ENCODE measurements at places on chromosomes 3 and 15.

GRCh38 chr3:144351011-144351410 is 379.4 kb downstream of the DIPK2A start:
- DNase-seq = no peak

DNA sequence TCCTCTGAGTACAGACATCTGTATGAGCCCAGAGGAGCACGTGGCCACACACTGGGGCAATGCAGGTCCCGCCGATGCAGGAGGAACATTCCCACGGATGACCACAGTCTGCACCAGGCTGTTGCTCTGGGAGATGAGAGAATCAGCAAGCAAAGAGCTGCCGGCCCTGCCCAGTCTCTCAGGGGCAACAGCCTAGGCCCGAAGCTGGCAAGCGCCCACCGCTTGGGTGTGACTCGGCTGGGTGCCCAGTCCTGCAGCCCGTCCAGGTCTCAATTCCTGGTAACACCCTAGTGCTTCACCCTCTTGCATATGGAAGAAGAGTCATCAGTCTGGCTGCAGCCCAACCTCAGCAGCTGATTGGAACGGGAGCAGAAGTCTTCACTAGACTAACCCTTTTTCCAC is 153.7 kb upstream of the HES1 start:
- DNase-seq = no peak

- DNase-seq = no peak
Measured at GRCh38 chr3:85474241-85474640, 515.5 kb downstream of the CADM2 start.

- no peak for DNase-seq
Measured at GRCh38 chr3:159789742-159790635, 198.6 kb upstream of the IL12A start.

GRCh38 chr15:71716990-71717389 is 93.4 kb upstream of the NR2E3 start:
- no peak for DNase-seq

DNA sequence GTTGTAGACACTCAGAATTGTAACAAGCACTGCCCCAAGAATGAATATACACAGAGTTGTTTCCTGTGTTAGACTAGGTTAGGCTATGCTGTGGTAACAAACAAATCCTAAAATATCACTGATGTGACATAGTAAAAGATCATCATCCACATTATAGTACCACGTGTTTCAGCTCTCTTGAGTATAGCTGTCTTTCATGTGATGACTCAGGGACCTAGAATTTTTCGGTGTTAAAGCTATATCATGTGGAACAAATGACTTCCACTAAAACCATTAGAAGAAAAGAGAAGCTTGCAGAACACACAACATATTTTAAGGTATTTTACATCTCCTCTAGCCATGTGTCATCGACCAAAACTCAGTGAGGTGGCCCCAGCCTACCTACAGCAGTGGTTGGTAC is 307.9 kb upstream of the RBMS3 start:
- no peak for DNase-seq

DNA sequence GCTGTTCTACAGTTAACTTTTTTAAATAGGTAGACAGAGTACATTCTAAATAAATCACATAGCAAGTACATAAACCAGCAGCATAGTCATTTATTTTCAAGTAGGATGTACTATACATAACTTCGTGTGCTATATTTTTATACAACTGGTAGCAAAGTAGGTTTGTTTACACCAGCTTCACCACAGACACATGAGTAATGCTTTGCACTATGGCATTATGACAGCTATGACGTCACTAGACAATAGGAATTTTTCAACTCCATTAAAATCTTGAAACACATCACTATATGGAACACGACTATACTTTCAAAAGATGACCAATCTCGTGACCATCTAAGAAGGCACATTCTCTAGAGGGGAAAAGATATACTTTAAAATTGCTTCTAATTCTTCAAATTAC is 3.5 kb downstream of the TEX55 start:
- no peak for DNase-seq

DNA sequence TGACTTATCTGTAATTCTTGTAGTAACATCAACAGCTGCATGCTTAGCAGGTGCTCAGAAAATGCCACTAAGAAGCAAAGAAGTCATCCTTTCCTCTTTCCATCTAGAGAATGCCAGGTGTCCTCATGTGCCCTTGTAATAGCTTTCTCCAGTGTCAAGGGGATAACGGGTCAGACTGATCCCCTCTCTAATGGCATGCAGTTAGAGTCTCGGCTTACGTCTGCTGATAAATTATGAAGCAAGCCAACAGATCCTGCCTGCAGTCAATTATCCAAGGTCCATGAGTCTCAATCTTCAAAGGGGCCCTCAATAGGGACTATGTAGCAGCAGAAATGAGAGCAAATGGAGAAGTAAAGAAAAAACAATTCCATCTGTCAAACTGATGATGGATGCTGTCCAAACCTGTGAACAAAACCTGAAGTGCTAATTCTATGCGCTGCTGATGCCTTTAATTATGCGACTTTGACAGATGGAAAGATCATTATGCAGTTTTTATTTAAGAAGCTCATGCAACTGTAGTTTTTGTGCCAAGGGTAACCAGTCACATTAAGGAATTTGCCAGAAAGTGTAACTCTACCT is 162.8 kb upstream of the PEX5L start:
- DNase-seq = no peak

GRCh38 chr3:13525827-13526625 is 22.9 kb upstream of the FBLN2 start:
- no peak for DNase-seq

DNA sequence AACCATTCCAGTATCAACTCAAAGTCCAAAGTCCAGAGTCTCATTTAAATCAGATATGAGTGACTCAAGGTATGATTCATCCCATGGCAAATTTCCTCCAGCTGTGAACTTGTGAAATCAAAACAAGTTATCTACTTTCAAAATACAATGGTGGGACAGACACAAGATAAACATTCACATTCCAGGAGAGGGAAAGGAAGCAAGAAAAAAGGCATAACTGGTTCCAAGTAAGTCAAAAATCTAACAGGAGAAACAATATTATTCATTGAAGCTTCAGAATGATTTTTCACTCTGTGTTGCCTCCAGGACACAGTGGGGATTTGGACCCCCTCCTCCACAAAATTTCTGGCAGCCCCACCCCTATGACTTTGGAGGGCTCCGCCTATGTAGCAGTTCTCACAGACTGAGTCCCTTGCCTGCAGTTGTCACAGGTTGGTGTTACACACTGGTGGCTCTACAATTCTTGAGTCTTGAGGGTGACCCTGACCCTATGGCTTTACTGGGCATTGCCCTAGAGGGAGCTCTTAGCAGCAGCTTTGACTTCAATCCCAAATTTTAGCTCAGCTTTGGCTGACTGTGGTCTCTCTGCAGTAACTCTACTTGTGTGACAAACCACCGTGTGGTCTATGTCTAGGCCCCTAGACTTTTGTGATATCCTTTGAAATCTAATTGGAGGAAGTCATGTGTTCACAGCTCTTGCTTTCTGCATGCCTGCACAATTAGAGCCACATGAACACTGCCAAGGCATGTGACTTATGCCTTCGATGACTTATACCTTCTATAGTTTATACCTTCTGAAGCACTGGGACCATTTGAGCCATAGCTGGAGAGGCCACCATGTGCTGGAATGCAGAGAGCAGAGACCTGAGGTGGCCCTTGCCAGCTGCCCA is 644.2 kb downstream of the GRM7 start:
- no peak for DNase-seq

- no peak for DNase-seq
Measured at GRCh38 chr3:172813462-172813861, 62.9 kb downstream of the ECT2 start.

- DNase-seq = no peak
Measured at GRCh38 chr3:53780171-53780570, 66.0 kb downstream of the CHDH start.

- DNase-seq = no peak
Measured at GRCh38 chr3:106542101-106542769, 673.4 kb upstream of the CBLB start.

DNA sequence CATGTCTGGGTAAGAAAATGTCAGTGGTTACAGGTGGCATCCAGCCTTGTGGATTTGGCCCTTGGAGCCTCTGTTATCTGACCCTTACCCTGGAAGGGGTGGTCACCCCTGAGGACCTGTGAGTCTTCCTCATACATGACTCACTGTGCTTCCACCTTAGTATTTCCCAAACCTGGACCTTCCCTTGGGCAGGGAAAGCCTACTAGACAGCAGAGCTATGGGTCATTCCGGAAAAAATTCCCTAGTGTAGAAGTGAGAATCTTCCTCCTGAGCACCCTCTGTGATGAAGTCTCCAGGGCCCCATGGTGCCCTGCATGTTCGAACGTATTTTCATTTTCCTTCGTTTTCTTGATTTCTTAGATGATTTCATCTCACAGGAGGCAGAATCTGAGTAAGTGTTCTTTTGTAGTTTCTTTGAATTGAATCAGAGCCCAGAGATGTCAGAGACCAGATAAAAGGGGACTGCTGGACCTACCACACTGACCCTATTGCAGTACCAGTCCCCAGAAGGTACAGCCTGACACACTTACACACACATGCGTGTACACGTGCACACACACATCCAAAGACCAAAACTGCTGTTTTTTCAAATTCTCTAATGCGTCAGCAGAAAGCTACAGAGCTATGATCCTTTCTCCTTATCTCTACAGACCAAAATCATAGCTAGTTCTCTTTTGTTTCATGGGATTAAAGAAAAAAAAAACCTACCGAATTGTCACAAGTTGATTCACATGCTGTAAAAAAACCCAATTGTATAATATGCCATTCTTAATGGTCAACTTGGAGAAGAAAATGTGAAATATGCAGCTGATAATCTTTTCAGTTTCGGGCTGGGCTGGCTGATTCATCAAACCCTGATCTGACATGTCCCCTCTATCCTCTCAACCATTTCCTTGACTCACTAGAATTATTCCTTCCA is 50.5 kb upstream of the ARHGEF3 start:
- DNase-seq = no peak

GRCh38 chr3:114363554-114364202 is 69.8 kb downstream of the TIGIT start:
- DNase-seq = no peak

DNA sequence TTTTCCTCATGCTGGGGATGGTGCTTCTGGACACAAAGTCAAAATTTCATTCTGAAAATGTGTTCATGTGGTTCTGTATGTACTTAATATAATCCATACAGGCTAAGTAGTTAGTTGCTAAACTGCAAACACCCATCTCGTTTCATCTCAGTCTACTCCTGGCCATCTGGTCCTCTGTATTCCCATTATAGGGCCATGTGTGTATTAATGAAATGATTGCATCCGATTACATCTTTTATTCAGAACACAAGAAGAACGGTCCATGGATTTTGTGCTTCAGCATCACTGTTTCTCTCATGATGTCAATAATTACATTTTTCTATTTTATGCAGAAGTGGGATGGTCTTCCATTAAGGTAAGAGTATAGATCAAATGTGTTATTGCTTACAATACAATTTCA is 6.1 kb upstream of the GJD2 start:
- no peak for DNase-seq

GRCh38 chr3:101638261-101638745 is 38.6 kb downstream of the ZBTB11 start:
- DNase-seq = no peak

GRCh38 chr3:172658344-172659245 is 52.3 kb downstream of the NCEH1 start:
- DNase-seq = no peak

- no peak for DNase-seq
Measured at GRCh38 chr3:30779686-30780287, 114.7 kb downstream of the GADL1 start.

- no peak for DNase-seq
Measured at GRCh38 chr15:97165205-97165604, 795.3 kb upstream of the ARRDC4 start.

GRCh38 chr15:54816401-54816800 is 380.3 kb downstream of the RSL24D1 start:
- DNase-seq = no peak

DNA sequence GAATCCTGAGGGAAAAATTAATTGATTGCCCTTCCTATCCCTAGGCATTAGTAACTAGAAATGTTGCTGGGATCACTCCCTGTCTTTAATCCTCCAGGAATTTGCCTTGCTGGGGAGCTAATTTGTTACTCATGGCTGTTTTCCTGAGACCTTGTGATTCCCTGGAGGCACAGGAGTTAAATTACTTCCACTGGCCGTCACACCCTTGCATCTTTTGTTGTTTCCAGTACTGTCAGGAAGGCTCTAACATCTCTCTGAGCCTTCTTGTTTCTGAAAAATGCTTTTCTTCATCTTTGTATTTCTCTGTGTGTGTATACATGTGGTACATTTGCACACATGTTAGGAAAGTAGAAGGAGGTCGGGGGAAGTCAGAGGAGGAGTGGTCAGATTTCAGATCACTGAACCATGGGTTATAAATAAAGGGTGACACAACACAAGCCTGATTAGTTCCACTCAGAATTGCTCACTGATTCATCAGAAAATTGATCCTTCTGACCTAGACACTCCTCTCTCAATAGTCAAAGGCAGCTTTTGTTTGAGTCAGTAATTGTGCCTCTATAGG is 23.5 kb upstream of the LRRFIP2 start:
- DNase-seq = no peak

- DNase-seq = no peak
Measured at GRCh38 chr15:55195996-55196395, 745 bp downstream of the RSL24D1 start.

DNA sequence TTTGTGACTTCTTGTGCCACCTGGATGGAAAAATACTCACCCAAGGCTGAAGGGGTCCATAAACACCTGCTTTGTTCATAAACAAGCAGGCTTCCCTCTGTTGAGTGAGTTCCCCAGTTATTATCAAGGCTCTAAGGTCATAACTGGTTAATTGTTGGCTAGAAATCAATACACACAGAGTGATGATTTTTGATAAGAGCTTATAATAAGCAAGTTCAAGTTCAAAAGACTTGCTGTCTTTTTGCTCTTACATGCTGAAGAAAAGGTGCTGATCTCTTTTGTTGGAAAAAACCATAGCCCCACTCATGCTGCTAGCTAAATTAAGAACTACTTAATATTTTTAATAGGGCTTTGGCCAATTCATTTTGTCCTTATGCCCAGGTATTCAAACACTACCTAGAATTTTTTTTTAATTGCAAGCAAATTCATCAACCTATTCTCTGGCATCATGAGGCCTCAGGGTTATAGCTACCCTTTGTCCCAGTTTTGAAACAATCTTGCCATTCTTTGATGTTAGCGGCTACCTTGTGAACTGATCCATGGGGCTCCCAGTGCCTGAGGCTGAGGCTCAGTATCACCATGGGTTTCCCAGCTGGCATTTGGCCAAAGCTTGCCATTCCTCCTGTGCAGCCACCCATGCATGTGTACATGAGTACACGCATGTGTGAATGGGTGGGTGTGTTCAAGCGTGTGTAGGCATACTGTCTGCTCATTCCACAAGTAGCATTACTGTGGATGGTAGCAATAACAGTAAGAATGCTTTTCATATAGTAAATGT is 127.6 kb upstream of the LPP start:
- DNase-seq = no peak

- DNase-seq = no peak
Measured at GRCh38 chr15:36617529-36618196, 38.2 kb downstream of the CDIN1 start.

GRCh38 chr3:188529228-188529627 is 375.3 kb downstream of the LPP start:
- no peak for DNase-seq

- DNase-seq = no peak
Measured at GRCh38 chr3:38264779-38265178, 833 bp upstream of the SLC22A13 start.

- DNase-seq = no peak
Measured at GRCh38 chr15:80992441-80992840, 2.8 kb upstream of the MESD start.

GRCh38 chr15:101556273-101556672 is 66.8 kb upstream of the PCSK6 start:
- DNase-seq = no peak

GRCh38 chr3:163056874-163057497 is 1560.4 kb downstream of the OTOL1 start:
- no peak for DNase-seq
